ENCODE measurements at places on chromosomes 5 and 9. TPM values are rescaled to one million over a fixed set of nuclear protein-coding genes. Genes with fewer than 3 reads are reported as not detected.

The SH2D3C gene
- 137 TPM for total RNA-seq

The RASGEF1C gene
- total RNA-seq = 0.64 TPM

The CDKN2B-AS1 gene
- 0.36 TPM for total RNA-seq

The PCBD2 gene
- 7.7 TPM for total RNA-seq

The SLC46A2 gene
- not detected for total RNA-seq

The NUTM2G gene
- not detected for total RNA-seq

The MYO10 gene
- total RNA-seq = 132 TPM

The BICD2 gene
- 31.8 TPM for total RNA-seq

The JAKMIP2 gene
- 4.3 TPM for total RNA-seq

The C7 gene
- total RNA-seq = 1.5 TPM

The PCDHA12 gene
- total RNA-seq = 9.7 TPM

The STARD4 gene
- total RNA-seq = 39.5 TPM

The MACIR gene
- total RNA-seq = 9.2 TPM

The TNFSF15 gene
- not detected for total RNA-seq

The NDUFB6 gene
- total RNA-seq = 36.8 TPM

All from endothelial cell (in vitro differentiated cells).